Cardiac muscle cell (in vitro differentiated cells and primary cell): ENCODE measurements at places on chromosomes 5 and 9. TPM values are rescaled to one million over a fixed set of nuclear protein-coding genes. Genes with fewer than 3 reads are reported as not detected.

DNA sequence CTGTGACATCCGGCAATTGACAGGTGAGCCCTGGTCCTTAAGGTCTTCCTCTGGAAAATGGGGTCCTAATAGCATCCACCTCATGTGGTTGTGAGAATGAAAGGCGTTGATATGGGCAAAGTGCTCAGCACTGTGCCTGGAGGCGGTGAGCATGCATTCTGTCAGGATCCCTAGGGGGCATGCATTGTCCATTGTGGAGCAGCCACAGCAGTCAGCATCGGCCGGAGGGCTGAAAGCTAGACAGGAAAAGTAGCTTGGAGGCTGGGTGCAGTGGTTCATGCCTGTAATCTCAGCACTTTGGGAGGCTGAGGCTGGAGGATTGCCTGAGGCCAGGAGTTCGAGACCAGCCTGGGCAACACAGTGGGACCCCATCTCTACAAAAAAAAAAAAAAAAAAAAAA is 122.2 kb downstream of the LHX2 start:
- no peaks in the 10 kb centered on the region for H3K36me3 ChIP-seq
- H3K4me1 ChIP-seq, result no peaks in the 10 kb centered on the region
- no peaks in the 10 kb centered on the region for H3K27me3 ChIP-seq
- H3K27ac ChIP-seq, result no peak overlapping the region
- no peak overlapping the region for H3K4me3 ChIP-seq
- DNase-seq, result peak; percentile 69

PPIP5K2 gene
- polyA plus RNA-seq, result 27.6 and 42.1 TPM in 2 replicates

TAF1L gene
- polyA plus RNA-seq, result not detected in 2 replicates

- H3K4me1 ChIP-seq, result peaks cover 17% of the 10 kb centered on the region
- DNase-seq, result no peak
- H3K4me3 ChIP-seq, result no peak overlapping the region
- H3K36me3 ChIP-seq, result peaks cover 90% of the 10 kb centered on the region
Observed at GRCh38 chr5:179616002-179616594, 7.4 kb downstream of the HNRNPH1 start.

SPAG8 gene
- 4.2 and 6.1 TPM in 2 replicates for polyA plus RNA-seq

SLC6A19 gene
- 0.05 and 0.32 TPM in 2 replicates for polyA plus RNA-seq
